Amniotic stem cell (primary cell): ENCODE measurements at places on chromosomes 11 and 22.
A peak's percentile ranks its signal among the peaks of the same experiment; 100 is the strongest.

DNA sequence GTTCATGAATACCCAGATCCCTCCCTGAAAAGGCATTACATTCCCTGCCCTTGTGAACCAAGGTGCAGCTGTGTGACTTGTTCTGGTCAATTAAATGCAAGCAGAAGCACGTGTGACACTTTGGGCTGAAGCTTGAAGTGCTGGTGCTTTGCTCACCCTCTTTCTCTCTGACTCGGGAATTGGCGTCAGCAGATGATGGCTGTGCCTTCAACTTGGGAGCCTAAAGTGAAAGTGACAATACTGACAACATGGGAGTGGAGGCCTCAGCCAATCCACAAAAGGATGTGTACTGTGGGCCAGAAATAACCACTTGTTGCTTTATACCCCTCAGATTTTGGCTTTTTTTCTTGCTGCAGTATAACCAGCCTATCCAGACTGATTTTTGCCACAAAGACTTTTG is 148.3 kb upstream of the THY1 start:
- DNase-seq, result no peak

DNA sequence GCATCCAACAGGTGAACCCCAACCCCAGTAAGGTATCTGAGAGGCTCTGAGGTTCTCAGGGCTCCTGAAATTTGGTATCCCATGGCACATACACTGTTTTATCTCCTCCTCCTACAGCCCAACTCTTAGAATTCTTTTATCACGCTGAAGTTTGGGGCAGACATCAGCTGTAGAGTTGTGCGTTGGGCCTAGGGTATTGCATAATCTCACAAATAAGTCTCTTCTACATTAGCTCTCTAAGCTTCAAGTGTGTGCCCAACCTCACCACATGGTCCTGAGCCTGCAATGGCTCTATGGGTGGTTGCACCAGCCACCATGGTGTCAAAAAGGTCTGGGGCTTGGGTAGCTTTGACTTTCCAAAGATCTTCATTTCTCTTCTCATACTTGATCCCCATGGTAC is 603.0 kb downstream of the BUD13 start:
- DNase-seq, result no peak

- no peak for DNase-seq
Observed at GRCh38 chr22:49956914-49957825, 3.4 kb upstream of the PIM3 start.

DNA sequence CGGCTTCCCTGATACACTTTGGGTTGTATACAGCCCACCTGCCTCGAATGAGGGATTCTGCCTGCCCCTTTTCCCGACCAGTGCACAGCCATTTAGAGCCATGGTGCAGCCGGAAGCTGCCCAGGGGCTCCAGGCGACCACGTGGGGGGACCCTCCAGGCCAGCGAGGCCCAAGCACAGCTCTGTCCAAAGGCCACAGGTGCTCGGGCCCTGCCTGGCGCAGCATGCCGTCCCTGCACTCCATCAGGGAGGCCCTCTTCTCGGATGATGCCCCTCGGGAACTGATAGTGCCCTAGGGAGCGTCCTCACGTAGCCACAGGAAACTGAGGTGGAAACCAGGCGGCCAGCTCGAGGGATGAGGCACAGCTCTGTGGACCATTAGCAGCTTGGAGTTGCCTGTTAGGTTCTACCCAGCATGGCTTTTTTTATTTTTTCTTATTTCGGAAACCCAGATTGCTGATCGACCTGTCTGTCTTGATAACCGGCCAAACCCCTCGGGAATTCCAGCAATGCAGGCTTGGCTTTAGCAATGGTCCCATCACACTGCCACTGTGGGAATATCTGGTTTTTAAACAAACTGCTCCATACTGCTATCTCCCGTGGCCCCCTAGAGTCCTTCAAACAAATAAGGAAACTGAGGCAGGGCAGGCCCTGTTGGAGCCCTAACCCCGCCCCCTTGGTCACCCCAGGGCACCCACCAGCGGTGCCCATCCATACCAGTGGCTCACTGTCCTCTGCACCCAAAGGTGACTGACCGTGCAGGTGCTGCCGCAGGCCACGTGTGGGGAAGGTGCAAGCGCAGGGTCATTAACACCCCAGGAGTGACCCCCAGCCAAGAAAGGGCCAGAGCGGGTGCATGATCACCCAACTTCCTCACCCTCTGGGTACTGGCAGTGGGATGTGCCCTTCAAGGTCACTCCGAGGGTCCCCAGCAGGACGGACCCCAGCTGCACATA is 8.0 kb downstream of the ANO1 start:
- DNase-seq, result no peak

GRCh38 chr22:46280999-46281623 is 13.3 kb downstream of the TTC38 start:
- DNase-seq, result no peak

DNA sequence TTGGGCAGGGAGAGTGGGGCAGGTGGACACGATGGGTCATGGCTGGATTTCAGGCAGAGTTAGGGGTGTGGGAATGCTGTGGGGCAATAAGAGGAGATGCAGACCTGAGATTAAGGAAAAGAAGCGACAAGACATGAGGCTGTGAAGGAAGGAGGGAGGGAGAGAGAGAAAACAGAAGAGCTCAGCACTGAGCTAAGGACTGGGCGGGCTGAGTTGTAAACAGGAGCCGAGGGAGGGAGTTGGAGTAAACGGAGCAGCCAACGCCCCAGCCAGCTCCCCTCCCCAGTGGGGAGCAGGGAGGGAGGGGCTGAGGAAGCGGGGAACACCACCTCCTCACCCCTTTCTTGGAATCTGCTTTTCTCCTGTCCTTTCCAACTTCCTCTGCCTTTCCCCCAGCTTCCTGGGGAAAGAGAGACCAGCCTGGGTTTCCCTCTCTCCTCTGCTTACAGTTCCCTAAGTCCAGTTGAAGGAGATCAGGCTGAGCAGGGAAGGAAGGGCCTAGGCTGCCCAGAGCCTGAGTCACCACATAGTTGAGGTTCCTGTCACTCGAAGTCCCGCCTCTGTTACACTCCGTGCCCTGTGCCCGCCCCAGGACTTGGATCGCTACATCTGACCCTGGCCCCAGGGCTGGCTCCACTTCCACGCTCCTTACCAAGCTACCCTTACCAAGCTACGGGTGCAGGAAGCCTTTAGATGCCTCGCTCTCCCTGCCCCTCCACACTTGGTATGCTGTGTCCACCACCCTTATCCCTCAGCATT is 6.7 kb upstream of the AHNAK start:
- DNase-seq, result peak; percentile 89

DNA sequence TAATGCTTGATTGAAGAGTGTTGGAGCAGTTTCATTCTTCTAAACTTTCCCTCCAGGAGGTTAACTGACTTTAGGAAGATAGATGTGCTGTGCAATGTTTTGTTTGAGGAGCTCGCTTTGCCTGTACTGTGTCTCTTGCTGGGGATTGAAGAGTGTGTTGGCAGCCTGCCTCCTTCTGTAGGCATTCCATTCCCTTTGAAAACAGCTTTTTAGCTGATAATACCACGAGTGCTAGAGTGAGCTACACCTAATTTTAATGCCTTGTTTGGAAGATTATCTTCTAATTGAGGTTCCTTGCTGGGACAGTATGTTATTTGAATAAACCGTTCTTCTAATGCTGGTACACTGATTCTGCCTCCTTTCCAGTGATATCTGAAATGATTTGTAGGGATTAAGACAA is 7.2 kb downstream of the DDX10 start:
- no peak for DNase-seq

- DNase-seq, result no peak
Observed at GRCh38 chr11:250740-251299, 14.0 kb downstream of the PSMD13 start.

GRCh38 chr11:68454767-68455166 is 5.8 kb upstream of the PPP6R3 start:
- DNase-seq, result no peak

DNA sequence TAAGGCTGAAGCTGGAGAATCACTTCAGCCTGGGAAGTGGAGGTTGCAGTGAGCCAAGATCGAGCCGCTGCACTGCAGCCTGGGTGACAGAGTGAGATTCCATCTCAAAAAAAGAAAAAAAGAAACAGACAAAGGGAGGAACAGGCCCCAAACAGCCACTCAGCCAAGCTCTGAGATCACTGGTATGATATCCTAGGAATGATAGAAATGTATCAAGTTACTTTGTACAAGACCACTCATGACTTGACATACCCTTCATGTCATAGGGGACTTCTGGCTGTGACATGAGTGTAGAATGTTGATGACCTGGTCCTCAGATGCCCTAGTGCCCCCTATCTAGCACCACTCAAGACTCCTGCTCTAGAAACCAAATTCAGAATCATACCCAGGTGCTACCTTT is 216.5 kb downstream of the NAV2 start:
- DNase-seq, result no peak

DNA sequence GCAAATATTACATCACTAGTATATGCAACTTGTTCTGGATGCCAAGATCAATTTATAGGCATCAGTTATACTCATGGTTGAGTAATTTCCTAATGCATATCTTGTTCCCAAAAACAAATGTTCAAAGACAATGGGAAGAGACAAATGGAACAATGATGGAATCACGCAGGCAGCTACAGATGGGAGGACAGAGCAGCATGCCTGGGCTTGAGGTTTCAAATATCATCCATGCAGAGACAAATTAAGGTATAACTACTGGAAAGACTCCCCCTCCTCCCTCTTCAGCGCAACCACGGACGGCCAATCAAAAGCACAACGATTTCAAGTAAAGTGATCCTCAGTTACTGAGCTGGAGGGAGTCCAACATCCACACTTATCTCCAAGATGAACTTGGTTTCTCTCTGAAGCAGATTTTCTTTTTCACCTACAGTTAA is 106.8 kb downstream of the CCDC83 start:
- DNase-seq, result no peak

- DNase-seq, result no peak
Observed at GRCh38 chr22:36979016-36979910, 40.0 kb downstream of the TST start.

GRCh38 chr22:49776891-49777290 is 50.8 kb downstream of the BRD1 start:
- no peak for DNase-seq

GRCh38 chr11:72410956-72411355 is 23.4 kb downstream of the CLPB start:
- no peak for DNase-seq

GRCh38 chr11:2272946-2273280 is 2.5 kb upstream of the ASCL2 start:
- DNase-seq, result no peak

- DNase-seq, result no peak
Observed at GRCh38 chr22:19641983-19642451, 72.3 kb upstream of the SEPTIN5 start.

GRCh38 chr22:43600265-43600664 is 188.5 kb downstream of the MPPED1 start:
- no peak for DNase-seq

DNA sequence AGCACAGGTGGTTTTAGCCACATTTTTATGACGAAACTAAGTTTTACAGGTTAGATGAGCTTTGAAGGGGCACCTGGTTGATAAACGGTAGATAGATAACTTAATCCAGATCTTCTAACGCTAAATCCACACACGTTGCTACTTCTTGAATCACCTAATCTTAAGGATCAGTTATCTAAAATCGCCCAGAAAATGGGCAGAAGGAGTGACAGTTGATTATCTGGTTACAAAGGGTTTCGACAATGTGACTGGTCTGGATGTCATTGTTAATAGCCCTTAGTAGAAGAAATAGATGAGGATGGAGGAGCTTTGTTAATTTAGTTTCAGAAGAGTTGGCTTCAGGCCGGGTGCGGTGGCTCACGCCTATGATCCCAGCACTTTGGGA is 43.7 kb downstream of the SCGB1A1 start:
- DNase-seq, result no peak

DNA sequence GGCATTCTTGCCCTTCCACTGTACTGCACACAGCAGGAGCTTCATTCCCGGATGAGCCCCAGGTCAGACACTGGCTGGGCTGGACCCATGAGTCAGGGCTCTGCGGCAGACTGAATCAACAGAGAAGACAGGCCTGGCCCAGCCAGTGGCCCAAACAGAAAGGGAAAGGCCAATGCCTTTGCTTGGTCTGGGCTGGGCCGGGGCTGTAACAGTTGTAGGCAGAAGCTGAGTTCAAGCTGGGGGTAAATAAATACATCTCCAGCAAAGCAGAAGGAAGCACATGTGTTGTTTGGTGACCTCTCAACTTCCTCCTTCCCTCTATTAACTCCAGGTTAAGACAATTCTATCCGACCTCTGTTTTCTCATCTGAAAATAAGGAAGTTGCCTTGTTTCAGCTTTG is 1.8 kb upstream of the SMIM35 start:
- no peak for DNase-seq

DNA sequence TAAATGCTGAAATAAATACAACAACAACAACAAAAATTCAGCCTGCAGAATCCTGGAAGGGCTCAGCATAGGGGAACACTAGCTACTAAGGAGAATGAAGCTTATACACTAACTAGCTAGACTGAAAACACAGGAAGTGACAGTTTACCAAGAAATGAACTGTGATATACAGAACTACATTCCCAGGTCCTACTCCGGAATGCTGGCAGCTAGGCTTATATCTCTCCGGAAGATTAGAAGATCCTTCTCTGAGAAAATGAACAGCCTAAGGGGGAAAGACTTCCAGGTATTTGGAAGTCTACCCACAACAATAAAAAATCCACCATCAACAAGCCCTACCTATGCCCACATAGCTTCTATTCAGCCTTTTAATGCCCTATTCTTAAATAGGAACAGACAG is 31.0 kb downstream of the CCDC34 start:
- no peak for DNase-seq

- DNase-seq, result no peak
Observed at GRCh38 chr22:35191412-35191811, 65.9 kb upstream of the HMGXB4 start.

GRCh38 chr11:78248191-78248590 is 59.5 kb downstream of the USP35 start:
- no peak for DNase-seq

GRCh38 chr11:95229993-95230809 is 801 bp downstream of the SESN3 start:
- DNase-seq, result no peak

DNA sequence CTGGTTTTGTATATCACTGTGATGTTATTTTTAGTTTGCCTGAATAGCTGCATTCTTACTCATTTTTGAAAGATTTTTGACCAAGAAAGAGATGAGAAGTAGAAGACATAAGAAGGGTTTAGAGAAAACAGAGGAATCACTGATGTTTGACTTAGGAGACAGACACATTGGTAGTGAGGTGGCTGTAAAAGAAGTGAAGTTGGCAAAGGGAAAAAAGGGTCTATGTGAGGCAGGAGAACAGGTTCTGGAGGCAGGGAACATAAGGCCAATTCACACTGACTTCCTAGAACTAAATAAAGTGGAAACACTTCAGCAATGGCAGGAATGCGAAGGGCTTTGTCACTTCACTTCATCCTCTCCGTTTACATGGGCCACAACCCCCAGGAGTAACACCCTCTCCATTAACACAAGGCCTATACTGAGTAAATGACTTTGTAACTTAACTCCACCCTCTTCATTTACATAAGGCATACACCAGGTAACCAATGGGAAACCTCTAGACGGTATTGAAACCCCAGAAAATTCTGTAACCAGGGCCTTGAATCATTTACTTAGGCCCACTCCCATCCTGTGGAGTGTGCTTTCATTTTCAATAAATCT is 36.5 kb downstream of the CTSC start:
- no peak for DNase-seq

- DNase-seq, result no peak
Observed at GRCh38 chr22:32142600-32142999, 16.5 kb downstream of the C22orf42 start.

- DNase-seq, result no peak
Observed at GRCh38 chr22:22882033-22882717, 5.4 kb upstream of the IGLL5 start.
